ENCODE measurements at places on chromosomes 5 and 9.
A peak's percentile ranks its signal among the peaks of the same experiment; 100 is the strongest.

DNA sequence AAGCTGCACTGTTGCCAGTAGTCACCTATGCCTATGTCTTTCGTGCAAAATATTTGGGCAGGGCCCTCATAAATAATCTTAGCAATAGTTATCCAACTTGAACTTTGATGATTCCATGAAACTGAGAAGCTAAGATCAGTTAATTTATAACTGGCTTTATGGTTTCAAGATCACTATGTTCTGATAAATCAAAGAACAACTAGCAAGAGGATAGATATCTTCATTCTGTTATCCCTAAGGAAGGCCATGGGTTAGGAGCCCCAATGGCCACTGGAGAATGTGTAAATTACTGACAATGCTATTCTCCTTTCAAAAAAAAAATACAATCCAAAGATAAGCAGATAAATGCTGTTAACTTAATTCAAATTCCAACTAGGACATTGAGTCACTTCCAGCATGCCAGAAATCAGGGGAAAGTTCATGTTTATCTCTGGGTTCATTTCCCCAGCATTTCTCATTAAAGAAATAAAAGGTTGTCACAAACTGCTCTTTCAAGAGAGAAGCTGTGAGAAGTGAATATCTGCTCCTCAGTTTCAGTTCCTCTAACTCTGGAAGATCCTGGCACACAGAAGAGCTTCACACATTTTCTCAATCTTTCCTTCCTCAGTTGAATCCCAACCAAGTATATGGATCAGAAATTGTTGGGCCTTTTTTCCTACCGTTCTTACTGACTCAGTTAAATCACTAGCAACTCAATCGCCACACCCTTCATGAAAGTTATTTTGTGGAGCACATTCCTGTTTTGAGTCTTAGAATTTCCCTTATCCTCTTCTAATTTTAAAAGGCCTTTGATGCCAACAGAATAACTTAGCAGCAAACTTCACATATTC, 59.6 kb upstream of the SLC1A1 start:
- no peak for DNase-seq

- DNase-seq, result no peak
Measured at GRCh38 chr5:77960863-77961396, 184.8 kb upstream of the TBCA start.

DNA sequence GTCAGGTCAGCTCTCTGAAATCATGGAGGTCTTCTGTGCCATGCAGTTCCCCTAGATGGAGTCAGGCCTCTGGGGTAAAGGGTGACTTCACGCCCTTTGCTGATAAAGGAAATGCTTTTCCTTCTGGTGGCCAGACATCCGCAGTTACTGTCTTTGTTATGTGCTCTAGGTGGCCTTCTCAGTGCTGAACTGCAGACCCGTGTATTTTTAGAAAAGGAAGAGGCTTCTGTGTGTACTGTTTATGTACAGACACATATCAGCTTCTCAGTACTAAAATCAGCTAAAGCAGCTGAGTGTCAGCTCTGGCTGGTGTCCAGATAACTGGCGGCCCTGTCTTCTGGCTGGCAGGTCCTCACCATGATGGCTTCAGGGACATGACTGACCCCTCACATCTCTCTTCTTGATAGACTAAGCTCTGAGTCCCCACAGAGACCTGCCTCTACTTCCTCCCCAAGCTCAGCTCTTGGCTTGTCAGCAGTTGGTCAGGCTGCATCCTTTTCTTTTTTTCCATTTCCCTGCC, 75.3 kb downstream of the ARHGAP26 start:
- peak; percentile 57 for DNase-seq

DNA sequence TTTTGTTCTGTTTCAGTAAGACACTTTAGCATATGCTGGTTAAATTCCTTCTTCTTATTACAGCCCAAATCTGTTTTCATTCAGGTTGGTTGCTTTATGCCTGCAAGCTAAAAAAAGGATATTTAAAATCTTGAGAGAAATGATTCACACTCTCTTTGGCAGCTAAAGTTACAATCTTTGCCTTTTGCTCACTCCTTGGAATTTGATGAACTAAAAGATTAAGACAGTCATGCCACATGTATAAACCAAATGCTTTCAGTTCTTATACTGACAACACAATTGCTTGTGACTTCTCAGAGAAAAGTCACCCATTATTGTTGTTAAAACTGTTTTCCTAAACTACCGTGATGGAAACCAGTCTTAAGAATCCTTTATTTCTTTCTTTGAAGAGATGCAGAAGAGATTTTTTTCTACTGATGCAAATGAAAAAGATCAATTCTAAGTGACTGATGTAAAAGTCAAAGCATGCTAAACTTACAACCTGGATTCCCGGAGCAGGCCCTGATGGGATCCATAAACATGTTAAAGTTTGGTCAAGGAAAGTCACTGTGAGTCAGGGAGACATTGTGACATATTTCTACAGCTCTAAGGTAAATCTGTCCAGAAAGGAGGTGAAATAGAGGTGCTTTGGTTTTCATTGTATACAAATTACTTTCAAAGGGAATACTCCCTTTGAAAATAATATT, 144.2 kb upstream of the CDH10 start:
- no peak for DNase-seq

DNA sequence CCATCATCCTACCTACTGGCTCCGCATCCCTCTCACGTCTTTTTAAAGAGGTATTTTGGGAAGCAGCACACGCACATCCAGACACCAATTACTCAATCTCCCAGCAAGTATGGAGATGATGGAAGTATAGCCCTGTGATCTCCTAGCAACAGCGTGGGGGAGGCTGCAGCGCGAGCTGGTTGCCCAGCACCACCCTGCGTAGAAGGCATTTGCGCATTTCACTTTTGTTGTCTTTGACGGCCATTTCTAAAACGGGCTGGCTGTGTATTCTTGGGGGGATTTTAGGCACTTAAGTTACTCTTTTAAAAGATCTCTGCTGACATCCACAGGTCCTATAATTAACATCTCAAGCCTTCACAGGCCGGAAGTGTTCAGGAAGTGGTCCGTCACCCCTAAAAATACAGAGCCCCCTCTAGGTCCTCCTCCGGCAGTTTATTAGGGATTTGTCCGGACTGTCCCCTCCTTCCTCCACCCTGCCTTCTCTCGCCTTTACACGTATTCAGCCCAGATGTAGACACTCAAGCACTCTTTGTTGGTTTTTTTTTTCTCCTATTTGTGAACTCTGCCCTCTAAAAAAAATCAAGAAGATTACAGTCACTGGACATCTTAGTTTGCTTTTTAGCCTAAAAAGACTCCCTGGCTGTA, 371.4 kb downstream of the NTRK2 start:
- no peak for DNase-seq

DNA sequence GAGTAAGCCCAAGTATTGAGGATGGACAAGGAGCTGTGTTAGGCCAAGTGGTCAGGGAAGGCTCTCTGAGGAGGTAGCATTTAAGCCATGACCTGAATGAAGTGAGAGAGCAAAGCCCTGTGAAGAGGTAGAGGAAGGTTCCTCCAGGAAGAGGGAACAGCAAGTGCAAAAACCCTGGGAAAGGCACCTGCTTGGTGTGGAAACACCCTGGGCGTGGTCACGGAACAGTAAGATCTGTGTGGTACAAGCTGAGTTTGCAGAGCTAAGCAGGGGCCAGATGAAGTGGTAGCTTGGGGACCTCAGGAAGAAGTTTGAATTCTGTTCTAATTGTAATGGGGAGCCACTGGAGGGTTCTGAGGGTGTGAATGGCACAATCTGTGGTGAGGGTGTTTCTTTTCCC, 310.2 kb downstream of the ARHGAP26 start:
- DNase-seq, result no peak

DNA sequence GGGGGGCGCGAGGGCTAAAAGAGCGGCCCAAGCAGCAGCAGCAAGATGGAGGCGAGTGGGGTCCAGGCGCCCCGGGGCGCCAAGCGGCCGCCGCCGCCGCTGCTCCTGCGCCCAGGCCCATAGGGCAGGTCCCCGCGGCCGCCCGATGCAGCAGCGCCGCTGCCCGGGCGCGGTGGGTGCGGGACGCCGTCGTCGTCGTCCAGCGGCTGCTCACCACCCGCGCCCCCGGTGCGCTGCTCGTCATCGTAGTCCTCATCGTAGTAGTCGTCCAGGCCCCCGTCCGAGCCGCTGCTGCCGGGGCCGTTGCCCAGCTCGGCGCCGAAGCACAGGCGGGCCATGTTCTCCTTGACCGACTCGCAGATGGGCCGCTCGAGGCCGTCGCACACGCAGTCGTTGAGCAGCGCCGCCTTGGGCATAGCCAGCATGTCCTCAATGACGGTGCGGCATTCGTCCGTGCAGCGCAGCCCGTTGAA, 1.5 kb downstream of the GAS1 start:
- no peak for DNase-seq

- no peak for DNase-seq
Measured at GRCh38 chr9:127959398-127959797, 21.4 kb downstream of the EEIG1 start.
